GM10248 (cell line): ENCODE measurements at places on chromosomes 12 and 14.

DNA sequence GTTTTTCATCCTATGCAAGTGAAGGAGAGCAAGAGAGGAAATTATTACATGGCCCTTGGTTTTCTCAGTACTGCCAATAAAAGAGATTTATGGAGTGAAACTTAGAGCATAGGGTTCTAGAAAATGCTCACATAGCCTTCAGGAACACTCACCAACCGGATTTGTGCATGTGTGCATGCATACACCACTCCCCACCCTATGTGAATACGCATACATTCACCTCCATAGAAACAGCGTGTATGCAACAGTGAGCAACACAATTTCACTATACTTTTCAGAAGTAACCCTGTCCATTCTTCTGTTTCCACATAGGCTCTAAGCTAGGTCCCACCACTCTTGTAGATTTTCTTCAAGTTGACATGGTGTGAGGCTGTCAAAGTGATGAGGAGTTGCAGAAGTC lies 31.5 kb upstream of the HOXC13 start:
- DNase-seq, result no peak

GRCh38 chr14:61502459-61503093 lies 181.2 kb downstream of the PRKCH start:
- no peak for DNase-seq

DNA sequence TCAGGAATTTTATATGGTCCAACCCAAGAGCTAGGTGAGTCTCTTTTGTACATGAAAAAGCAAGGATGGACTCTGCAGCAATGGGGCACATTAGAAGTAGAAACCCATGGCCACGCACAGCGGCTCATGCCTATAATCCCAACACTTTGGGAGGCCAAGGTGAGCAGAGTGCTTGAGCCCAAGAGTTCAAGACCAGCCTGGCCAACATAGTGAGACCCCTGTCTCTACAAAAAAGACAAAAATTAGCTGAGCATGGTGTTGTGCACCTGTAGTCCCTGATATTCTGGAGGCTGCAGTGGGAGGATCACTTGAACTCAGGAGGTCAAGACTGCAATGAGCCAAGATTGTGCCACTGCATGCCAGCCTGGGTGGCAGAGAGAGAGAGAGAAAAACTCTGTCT lies 128.7 kb upstream of the PLEKHA5 start:
- no peak for DNase-seq

DNA sequence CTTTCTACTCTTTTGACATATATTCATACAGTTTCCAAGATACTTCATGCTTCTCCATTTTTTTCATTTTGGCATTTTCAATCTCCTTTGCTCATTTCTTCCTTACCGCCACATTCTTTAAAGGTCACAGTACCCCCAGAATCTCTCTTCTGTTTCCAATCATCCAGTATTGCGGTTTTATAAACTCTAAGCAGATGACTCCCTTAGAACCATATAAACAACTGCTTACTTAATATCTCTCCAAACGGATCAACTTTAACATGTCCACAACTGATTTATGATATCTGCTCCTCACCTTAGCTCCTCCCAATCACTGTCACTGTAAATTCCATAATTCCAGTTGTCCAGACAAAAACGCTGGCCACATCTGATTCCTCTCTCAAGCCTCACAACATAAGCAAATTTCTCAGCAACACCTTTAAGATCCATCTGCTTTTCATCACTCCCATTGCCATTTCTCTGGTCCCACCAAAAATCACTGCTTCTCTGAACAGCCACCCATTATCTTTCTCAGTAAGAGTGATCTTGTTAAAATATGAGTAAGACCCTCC lies 49.6 kb downstream of the HNRNPC start:
- no peak for DNase-seq

GRCh38 chr12:46260913-46261476 lies 7.8 kb downstream of the SLC38A1 start:
- no peak for DNase-seq

GRCh38 chr14:89983375-89983774 lies 27.6 kb downstream of the TDP1 start:
- no peak for DNase-seq
